WTC11 (cell line): ENCODE measurements at places on chromosomes 5 and 9.

GRCh38 chr9:93453047-93453914 is at the start of gene FAM120AOS:
Gene FAM120AOS (minus strand): TSS chr9:93453581. CDS start chr9:93452709, 872 bp downstream.
- peak; percentile 82 for DNase-seq

DNA sequence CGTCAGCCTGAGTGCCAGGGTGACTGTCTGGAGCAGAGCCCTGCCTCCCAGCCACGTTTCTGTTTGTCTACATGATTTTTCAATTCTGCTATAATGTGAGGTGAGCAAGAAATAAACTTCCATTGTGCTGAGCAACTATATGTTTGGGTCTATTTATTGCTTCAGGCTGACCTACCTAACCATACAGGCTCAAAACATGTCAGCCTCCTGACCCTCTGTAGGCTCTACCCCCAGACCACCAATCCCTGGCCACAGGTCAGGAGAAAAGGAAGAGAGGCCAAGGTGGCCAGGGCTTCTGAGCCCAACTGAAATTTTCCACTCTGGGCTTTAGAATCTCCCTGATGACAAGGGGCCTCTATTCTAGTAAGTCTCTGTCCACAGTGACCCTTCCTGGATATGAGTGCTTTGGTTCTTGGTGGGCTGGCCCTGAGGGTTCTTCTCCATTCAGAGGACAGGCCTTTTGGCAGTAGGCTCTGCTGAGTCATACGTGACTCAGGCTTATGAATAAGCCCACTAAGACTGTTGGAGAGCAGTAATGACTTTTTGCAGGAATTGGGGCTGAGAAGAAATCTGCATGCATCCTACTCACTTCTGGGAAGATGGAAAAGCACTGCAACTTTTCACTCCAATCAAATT is 117.2 kb upstream of the TBCA start:
- no peak for DNase-seq

GRCh38 chr9:98158071-98158831 is 34.2 kb downstream of the CORO2A start:
- DNase-seq = no peak

DNA sequence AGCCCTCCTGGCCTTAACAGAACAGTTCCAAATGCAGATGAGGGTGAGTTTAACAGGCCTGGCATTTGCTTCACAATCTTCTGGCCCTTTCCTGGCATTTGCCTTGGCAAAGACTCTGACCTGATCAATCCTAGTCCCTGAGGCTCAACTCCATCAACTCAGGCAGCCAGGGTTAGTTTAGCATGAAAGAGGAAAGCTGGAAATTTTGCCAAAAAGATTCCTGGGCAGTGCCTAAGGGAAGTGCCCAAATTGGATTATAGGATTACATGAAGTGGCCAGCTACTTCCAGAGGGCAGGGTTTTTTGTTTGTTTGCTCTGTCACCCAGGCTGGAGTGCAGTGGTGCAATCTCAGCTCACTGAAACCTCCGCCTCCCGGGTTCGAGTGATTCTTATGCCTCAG is 36.8 kb downstream of the PCDHAC2 start:
- no peak for DNase-seq
